IPS DF 6.9 (cell line): ENCODE measurements at places on chromosomes 11 and 22.

GRCh38 chr22:37511395-37512104 is 7.7 kb downstream of the CARD10 start:
- DNase-seq, result no peak

DNA sequence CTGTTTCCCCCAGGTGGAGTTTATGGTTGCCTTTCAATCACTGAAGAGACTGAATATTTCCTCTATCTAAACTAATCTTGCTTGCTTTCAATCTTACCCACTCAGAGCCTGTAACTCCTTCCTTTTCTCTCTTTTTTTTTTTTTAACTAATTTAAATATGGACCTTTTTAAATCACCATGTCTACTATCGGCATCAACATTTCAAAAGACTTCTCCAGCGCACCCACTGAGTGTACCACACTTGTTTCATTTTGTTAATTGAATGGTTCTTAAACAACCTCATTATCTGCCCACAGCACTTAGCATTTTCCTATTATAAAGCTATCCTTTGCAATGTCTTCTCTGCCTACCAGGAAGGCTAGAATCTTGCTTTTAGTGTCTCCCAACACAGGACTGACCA is 1212.5 kb downstream of the LRRC4C start:
- DNase-seq, result no peak

- DNase-seq, result no peak
Measured at GRCh38 chr11:70491696-70492472, 93.6 kb downstream of the CTTN start.

- no peak for DNase-seq
Measured at GRCh38 chr11:45817191-45817590, 12.2 kb downstream of the SLC35C1 start.

DNA sequence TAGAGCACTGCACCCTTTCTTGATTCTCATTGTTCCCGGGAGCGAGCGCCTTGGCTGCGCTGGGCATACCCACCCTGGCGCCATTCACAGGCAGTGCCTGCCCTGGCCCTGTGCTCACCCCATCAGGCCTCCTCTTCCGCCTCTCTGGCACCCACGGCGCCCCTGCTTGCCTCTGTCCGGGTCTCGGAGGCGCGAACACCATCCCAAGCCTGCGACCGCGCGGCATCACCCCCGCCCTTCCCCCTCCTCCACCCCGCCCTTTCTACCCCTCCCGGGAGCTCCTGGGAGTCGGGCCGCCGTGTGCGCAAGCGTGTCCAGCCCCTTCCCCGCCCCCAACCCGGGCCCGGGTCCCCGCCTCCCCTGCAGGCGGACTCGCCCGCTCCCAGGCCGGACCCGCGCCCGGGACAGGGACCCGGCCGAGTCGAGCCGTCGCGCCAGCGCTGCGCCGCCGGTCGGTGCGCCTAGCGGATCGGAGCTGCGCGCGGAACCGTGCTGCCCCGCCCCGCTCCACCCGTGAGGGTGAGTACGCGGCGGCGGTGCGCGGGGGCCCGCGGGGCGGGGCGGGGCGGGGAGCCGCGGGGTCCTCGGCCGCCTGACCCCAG is at the start of gene ST3GAL4:
Gene ST3GAL4, plus strand, starts transcription at position 363 of the 602 bp plus-strand sequence. CDS start 50,470 bp downstream, outside the sequence.
- no peak for DNase-seq

DNA sequence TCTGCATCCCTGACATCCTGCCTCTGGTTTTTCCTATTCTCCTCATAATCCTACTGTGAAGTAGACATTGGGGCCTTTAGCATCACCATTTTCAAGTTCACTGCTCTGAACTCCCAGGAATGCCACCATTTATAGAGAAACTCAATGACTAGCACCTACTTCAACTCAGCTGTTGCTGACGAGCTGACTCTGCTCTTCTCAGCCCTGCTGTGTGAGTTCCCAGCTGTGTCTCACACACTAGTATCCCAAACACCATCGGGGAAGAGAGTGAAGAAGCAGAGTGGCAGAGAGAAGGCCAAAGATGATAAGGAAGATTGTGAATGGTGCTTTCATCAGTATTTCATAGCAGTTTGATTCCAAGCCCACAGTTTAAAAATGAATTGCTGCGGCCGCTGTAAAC is 71.9 kb downstream of the PLEKHA7 start:
- no peak for DNase-seq

- DNase-seq, result no peak
Measured at GRCh38 chr11:66766681-66767080, 37.7 kb upstream of the SPTBN2 start.

DNA sequence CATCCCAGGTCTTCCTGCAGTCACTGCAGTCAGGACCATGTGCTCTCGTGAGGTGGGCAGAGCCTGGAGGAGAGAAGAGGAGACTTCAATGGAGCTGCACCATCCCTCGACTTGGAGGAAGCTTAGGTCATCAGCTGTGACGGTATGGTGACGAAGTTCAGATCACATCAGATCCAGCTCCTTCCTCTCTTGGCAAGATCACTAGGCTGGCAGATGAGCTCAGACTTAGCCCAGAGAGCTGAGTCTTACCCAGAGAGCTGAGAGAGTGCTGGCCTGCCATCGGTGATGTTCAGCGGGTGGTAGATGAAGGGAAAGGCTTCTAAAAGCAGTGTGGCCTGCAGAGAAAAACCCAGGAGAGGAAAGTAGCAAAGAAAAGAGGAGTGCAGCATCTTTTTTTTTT is 1.8 kb upstream of the SLC15A3 start:
- DNase-seq, result no peak

- DNase-seq, result no peak
Measured at GRCh38 chr11:6111673-6112072, 4.2 kb downstream of the OR56B4 start.

DNA sequence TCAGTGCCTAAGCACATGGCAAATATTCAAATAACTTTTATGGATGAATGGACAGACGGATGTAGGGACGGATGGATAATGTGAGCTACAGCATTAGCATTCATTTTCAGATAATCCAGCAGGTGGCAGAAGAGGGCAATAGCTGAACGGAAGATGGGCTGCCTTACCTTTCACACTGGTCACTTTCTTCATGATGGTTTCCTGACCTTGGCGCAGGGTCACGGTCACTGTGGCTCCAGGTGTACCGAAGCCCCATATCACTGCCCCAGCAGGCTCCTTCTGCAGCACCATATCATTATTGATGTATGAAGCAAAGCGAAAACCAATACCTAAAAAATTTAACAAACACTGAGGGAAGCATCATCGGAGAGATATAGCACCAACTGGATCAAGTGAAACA is 4.3 kb downstream of the SIAE start:
- DNase-seq, result no peak

GRCh38 chr22:26546282-26546681 is 34.0 kb upstream of the TFIP11 start:
- no peak for DNase-seq

- DNase-seq, result no peak
Measured at GRCh38 chr11:119376197-119376847, 5.2 kb downstream of the USP2 start.

- no peak for DNase-seq
Measured at GRCh38 chr11:121106812-121107211, 5.8 kb downstream of the TECTA start.

- peak; percentile 45 for DNase-seq
Measured at GRCh38 chr11:33857933-33858371, 33.9 kb downstream of the LMO2 start.

- peak; percentile 33 for DNase-seq
Measured at GRCh38 chr11:115612046-115612730, 108.0 kb upstream of the CADM1 start.

GRCh38 chr11:114090976-114091375 is 31.5 kb downstream of the ZBTB16 start:
- no peak for DNase-seq

DNA sequence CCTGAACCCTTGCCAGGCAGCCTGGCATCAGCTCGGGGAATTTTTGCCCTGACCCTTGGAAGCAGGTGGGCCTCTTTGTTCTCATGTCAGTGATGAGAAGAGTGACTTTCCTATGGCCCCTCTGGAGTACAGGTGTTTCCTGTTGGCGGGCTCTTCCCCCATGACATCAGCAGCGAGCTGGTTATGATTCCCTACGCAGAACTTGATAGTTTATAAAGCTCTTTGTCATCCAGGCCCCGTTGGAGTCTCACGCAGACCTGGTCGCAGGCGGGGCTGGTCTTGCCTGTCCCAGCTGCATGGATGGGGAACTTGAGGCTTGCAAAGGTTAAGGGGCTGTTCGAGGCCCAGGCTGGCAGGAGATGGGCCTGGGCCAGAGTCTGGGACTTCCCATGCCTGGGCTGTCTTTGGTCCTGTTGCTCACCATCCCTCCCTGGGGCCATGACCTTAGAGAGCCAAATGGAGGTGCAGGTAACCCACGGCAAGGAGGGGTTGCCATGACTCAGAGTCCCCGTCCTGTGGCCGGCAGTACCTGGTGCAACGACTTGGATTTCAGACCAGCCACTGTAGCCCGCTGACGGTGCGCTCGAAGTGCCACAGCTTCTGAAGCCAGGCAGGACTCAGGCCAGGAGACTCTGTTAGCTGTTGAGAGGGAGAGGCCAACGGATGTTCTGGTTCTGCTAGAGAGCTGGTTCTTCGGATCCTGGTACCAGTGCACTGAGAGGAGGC is 45.9 kb upstream of the PPP6R3 start:
- no peak for DNase-seq

- DNase-seq, result no peak
Measured at GRCh38 chr11:45518833-45519535, 146.4 kb downstream of the CHST1 start.

GRCh38 chr11:117625237-117625636 is 171.8 kb downstream of the DSCAML1 start:
- DNase-seq, result no peak

DNA sequence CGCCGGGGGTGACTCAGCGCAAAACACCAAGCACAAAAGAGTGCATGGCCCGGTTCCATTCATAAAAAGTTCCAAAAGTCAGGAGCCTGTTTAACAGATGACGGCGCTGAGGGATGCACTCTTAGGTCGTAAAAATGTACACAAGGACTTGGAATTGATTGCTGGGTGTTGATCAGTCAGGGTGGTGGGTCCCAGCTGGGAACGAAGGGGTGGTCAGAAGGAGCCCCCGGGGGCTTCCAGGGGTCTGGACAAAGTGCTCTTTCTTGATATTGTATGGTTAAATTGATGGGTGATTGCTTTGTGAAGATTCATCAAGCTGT is 20.7 kb downstream of the IFITM10 start:
- no peak for DNase-seq

GRCh38 chr22:33451866-33452469 is 393.8 kb upstream of the SYN3 start:
- no peak for DNase-seq

GRCh38 chr11:76307396-76307795 is 73.5 kb downstream of the THAP12 start:
- DNase-seq, result no peak

- DNase-seq, result no peak
Measured at GRCh38 chr11:128551611-128552335, 35.6 kb downstream of the ETS1 start.

DNA sequence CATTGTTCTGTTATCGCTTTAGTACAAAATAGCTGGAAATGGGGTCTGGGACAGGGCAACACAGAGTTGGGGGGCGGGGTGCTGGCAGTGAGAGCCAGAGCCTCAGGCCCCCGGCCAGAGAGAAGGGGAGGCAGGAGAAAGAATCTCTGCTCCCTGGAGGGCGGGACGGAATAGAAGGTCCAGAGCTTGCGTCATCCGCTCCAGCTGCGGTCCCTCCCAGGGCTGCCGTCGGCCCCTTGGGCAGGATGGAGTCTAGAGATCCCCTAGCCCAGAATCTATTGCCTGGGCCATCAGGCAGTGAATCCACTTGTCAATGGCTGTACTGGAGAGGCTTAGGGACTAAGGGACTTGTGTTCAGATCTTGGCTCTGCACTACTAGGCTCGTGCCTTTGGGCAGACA is 5.0 kb downstream of the TP53I11 start:
- no peak for DNase-seq

DNA sequence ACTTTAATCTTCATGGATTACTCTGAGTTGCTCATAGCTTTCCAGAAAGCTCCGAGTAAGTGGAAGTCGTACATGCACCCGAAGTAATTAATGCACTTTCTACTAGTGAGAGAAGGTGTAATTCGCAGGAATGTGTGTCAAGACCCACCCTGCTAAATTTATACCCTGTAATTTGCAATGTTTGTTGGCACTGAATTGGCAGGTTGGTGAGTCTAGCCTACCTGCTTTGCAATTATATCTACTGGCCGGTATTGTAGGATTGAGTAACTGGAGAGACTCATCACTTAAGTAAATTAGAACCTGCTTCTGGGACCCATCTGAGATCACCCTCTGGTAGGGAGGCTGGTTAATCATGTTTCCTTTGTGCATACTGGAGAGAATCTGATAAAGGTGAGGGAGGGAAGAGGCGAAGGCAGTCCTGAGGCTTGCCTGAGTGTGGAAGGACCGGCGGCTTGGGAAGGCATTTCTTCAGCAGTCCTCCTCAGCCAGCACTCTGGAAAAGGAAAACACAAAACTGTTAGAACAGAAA is 63.3 kb downstream of the LDLRAD3 start:
- DNase-seq, result no peak

DNA sequence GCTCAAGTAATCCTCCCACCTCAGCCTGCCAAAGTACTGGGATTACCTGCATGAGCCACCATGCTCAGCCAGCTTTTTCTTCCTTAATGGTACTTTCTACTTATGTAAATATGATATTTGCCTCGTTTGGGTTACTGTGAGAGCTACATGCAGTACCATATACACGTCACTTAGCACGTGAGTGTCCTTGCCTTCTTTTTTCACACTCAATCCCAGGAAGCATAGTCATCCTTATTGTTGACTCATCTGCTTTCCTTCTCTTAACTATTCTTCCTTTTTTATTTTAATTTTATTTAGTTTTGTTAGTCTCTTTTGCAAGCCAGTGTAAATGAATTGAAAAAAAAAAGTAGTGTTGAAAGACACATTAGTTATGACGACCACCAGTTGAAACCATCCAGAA is 205.9 kb downstream of the HIPK3 start:
- no peak for DNase-seq

DNA sequence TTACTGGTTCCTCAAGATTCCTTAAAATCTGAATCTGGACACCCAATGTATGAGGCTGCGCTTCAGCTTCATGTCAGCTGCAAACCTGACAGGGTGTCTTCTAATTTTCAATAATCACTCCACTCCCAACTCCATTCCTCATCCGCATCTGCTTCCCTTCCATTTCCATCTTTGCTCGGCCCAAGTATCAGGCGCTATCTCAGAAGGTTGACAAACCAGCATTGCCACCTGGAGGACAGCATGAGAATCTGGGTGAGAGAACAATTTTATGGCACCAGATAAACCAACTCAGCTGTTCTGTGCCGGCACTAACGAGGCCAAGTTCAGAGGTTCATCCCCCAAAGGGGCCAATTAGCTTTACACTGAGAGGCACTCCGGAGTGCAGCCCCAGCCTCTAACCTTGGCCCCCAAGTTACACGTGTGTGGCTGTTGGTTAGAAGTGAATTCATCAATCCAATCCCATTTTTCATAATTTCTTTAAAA is 79.1 kb upstream of the LMO2 start:
- peak; percentile 31 for DNase-seq
